ENCODE measurements at places on chromosomes 1 and 21.

GRCh38 chr1:7596126-7596965, 174.8 kb upstream of the VAMP3 start:
- DNase-seq: no peak

DNA sequence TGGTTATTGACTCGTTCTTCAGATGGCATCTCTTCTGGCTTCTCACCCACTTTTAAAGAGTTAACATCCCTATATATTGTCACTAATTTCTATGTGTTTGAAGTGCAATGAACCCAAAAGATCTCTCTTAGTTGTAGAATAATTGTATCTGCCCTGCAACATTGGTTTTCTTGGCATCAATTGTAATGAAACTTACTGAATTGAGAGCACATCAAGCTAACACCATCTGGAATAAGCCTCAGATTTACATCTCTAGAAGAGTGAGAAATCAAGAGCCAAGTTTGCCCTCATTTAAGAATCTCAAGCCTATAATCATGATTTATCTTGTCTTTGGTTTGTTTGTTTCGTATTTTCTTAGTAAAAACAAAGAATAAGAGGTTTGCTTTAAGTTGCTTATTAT, 372.6 kb upstream of the LRRC7 start:
- DNase-seq: no peak

DNA sequence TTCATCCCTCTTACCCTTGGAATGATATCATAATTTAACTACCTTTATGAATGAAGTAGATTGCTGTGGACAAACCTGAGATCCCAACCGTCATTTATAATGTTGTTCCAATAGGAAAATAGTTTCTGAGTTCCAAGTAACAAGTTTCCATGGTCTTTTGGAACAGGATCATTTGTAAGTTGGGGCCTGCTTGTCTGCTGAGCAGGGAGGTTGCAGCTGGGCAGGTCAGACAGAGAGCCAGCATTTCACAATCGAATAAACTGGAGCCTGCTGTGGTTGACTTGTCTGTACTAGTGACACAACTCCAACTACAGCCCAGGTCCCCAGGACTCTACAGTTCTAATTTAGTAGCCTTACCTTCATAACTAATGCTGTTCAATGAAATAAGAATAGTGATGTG, 18.6 kb upstream of the RALGPS2 start:
- no peak for DNase-seq

DNA sequence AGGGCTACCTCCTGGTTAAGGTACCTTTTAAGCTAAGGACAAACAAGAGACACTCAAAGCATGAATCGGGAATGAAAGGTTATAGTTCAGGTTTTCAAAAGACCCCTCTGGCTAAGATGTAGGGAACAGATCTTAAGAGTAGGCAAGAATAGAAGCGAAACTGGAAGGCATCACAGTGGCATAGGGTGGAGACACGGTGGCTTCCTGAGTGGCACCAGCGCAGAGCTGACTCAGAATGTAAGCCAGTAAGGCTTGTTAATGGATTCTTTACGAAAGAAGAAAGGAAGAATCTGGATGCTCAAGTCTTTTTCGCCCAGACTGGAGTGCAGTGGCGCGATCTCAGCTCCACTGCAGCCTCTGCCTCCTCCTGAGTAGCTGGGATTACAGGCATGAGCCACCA, 21.2 kb downstream of the PADI6 start:
- DNase-seq: no peak

DNA sequence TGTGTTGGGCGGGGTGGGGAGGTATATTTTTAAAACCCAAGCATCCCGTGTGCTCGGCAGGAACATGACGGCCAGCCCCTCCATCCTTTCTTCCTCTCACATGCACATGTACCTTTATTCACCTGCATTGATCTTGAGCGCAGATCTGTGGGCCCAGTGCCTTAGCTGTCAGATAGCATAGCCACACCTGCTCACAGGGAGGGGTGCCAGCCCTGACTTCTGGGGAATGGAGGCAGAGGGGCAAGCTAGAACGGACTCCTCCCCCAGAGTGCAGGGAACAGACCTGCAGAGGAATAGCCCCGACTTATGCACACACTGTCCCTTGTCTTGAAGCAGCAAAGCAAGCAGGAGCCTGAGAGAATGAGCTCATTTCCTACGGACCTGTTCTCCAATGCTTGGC, 56.1 kb downstream of the DESI2 start:
- no peak for DNase-seq

GRCh38 chr1:112536561-112536960, 27.8 kb downstream of the WNT2B start:
- DNase-seq: no peak

- DNase-seq: no peak
Measured at GRCh38 chr1:201310986-201311355, 27.7 kb downstream of the PKP1 start.

DNA sequence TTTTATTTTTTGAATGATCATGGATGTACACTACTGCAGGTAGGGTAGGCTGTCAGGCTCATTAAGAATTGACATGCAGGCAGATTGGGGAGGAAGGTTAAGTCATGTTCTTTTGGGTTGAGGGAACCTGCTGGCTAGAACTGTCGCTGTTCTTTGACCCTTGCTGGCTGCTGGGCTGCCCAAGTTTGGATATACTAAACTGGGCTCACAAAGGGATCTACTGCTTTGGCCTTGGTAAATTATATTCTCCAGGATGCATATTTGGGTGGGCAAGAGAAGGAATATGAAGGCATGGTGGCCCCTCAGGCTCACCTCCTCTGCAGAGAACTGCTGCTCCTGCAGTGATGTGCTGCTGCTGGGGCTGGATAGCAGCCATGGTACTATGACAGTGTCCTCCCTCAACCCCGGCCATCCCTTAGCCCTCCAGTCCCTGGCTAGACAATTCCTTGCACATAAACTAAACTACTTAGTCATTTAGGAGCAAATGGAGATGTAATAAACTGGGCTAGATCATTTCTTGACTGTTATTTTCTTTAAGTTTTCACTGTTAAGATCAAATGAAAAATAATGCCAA, 6.1 kb downstream of the ATP1A1 start:
- no peak for DNase-seq

DNA sequence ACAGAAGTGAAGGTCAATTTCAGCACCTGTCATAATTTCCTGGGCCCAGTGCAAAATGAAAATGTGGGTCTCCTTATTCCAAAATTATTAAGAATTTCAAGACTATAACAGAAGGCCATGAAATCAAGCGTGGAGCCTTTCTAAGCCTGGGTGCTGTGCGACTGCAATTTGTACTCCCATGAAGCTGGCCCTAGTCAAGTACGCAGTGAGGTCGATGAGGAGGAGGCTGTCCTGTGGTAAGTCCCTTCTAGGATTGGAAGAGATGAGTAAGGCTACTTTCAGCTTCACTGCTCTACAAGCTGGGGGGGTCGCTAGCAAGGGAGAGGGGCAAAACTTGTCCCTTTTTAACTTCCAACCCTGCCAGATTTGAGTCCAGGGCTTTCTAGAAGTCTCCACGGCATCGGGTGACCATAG, 410 bp upstream of the NUDC start:
- DNase-seq: no peak

DNA sequence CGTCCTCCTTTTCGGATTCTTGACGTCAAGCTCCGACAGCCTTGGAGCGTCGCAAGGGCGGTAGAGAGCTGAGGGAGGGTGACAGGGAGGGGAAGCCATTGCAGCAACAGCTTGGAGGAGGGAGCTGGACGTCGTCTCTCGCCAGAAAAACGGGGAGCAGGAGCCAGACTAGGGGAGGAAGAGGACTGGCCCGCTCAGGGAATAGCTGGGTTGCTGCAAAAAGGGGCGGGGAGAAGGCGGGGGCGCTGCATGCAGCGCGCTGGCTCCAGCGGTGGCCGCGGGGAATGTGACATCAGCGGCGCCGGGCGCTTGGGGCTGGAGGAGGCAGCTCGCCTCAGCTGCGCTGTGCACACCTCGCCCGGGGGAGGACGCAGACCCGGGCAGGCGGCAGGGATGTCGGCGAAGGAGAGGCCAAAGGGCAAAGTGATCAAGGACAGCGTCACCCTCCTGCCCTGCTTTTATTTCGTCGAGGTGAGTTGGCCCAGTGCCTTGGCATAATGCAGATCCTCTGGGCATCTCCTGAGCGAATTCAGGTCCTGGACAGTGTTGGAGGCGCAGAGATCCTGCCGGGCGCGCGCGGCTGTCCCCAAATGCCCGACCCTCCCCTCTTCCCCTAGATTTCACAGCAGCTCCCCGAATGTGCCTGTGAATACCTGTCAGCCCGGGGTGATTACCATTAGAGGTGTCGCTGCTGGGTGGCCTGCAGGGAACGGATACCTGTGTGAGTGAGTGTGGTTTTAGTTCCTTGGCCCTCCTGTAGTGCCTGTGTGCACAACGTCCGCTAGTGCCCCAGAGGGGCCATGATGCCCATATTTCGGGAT, at the start of gene PLPPR4:
Gene PLPPR4, plus strand, starts transcription at position 292 of the 821 bp plus-strand sequence. Its CDS starts 102 bp downstream, at position 394.
- no peak for DNase-seq

- no peak for DNase-seq
Measured at GRCh38 chr21:45322960-45323461, 35.3 kb upstream of the POFUT2 start.

DNA sequence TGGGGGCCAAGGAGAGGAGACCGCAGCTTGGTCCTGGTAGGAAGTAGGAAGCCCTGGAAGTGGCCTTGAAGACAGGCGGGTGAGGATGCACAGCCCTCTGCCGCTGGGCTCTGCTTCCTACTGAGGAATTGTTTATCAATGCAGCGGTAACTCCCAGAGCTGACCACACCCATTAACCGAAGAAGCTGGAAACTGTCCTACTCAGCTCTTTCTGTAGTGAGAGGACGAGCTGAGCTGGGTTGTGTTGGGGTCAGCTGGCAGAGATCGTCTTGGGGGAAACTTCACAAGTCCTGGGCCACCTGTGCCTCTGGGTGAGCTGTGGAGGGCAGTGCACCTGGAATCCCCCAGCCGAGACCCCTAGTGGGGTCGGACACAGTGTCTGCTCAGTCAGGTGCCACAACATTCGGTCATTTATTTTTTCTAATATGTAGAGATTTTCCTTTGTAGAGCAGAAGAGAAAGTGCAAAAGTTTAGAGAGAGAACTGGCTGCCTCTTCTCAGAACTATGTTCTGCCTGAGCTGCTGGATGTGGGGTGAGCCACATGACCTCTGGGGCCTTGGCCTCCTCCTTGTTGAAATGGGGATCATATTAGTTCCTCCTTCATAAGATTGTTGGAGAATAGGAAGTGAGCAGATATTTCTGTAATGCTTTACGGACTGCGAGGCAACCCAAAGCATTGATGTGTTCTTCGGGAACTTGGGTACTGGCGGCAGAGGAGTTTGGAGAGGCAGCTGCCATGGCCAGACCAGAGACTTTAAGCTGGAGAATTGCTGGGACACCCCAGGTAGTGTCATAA, 3.6 kb downstream of the NECAP2 start:
- DNase-seq: no peak

DNA sequence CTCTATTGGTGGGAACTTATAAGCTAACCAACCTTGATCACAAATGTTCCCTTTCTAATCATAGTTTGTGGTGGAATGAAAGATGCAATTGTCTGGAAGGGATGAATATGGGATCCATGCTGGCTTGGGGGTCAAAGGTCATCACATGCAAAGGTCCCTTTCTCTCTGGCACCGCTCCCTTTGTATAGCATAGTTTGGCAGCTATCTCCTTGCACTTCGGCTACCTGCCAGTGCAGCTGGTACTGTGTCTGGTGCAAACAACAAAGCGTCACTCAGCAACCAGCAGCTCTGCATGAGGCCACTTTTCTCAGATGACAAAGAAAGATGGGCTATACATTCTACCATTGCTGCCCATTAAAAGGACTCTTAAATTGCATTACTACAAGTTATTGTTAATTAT, 188.2 kb upstream of the NFIA start:
- DNase-seq: no peak

GRCh38 chr21:39946199-39946598, 79.0 kb downstream of the PCP4 start:
- no peak for DNase-seq
